ENCODE measurements at places on chromosomes 6 and 20. TPM values are rescaled to one million over a fixed set of nuclear protein-coding genes. Genes with fewer than 3 reads are reported as not detected.

The YWHAB gene
- total RNA-seq: 92.1 TPM

The PDE7B gene
- total RNA-seq: 18.7 TPM

The MLIP gene
- total RNA-seq: not detected

The VNN1 gene
- total RNA-seq: not detected

The GPR6 gene
- not detected for total RNA-seq

The NOX3 gene
- total RNA-seq: not detected

The TMEM217 gene
- total RNA-seq: 1.2 TPM
